Activated gamma-delta T cell treated with Interleukin-2 at 50 U/mL for 16 hours (primary cell): ENCODE measurements at places on chromosomes 16 and 17.

- DNase-seq = no peak
Measured at GRCh38 chr17:596763-597644, 117.6 kb downstream of the VPS53 start.

GRCh38 chr17:65456368-65457151 lies 104.9 kb downstream of the AXIN2 start:
- no peak for DNase-seq

- peak; percentile 42 for DNase-seq
Measured at GRCh38 chr17:80861892-80862291, 129.7 kb upstream of the CHMP6 start.

DNA sequence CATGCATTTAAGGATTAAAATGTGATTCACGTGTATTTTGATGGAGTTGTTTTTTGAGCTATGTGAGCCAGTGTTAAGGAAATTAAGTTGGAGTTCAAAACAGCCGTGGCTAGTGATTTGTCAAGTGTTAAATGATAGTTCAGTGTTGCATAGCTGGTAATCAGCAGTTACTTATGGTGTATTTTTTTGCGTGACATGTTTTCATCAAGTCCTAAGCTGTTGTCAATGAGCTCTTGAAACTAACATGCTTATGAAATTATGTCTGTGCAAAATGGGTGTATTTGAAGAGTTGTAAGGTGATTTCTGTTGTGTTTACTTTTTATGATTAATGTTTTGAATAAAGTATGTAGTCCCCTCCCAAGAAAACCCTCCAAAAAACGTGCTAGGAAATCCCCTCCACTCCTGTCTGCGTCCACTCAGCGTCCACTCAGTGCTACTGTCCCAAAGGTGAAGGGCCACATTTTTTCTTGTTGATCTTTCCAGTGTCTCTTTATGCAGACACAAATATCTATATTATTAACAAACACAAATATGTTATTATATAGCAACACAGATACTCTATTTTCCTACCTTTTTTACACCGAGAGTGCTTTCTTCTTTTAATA lies 30.0 kb downstream of the USP10 start:
- no peak for DNase-seq

- no peak for DNase-seq
Measured at GRCh38 chr16:622920-623280, 7.9 kb upstream of the WFIKKN1 start.

GRCh38 chr17:1488826-1489270 lies 3.6 kb downstream of the MYO1C start:
- no peak for DNase-seq

GRCh38 chr17:76640550-76641380 lies 2.8 kb downstream of the ST6GALNAC1 start:
- DNase-seq = no peak

DNA sequence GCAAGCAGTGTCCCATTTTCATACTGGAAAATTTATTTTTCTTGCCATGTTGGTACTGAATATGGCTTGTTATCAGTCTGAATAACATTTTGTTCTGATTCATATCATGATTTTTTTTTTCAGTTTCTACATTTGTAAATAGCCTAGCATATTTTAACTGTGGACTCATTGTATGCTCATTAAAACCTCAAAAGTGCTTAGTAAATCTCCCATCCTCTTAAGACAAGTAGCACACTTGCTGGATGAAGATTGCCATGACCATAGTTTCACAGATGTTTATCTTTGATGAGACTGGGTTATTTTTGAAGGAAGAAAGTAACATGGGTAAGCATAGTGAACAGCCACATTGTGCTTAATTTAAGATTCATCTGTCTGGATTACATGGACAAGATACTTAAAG lies 878 bp downstream of the KRT10 start:
- DNase-seq = no peak

DNA sequence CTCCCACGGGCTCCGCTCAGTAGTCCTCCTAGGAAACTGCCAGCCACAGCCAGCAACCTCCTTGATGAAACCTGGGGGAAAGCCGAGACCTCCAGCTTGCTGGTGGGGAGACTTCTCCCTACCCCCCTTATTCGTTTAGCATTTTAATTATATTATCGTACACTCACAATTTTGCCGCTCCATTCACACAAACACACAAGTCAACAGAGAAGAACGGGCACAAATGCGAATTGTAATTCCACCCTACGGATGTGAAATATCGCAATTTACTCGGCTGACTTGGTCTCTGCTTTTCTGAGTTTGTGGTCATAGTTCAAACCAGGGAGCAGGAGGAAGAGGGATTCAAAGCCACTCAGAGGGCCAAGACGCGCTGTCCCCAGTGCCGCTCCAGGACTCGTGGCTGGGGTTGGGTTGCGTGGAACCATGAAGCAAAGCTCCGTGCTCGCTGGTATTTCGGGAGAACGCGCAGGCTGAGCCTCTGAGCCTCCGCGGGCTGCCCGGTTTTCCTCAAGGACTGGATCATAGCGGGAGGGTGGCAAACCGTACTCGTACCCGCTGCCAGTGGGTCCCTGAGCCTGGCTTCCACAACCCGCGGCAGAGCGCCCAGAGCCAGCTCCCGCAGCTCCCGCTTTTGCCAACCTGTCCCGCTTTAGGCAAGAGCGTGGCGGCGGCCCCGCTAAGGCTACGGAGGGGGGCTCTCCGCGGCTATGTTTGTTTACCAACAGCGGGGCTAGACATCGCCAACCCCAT lies 2.0 kb downstream of the LHX1 start:
- DNase-seq = no peak

DNA sequence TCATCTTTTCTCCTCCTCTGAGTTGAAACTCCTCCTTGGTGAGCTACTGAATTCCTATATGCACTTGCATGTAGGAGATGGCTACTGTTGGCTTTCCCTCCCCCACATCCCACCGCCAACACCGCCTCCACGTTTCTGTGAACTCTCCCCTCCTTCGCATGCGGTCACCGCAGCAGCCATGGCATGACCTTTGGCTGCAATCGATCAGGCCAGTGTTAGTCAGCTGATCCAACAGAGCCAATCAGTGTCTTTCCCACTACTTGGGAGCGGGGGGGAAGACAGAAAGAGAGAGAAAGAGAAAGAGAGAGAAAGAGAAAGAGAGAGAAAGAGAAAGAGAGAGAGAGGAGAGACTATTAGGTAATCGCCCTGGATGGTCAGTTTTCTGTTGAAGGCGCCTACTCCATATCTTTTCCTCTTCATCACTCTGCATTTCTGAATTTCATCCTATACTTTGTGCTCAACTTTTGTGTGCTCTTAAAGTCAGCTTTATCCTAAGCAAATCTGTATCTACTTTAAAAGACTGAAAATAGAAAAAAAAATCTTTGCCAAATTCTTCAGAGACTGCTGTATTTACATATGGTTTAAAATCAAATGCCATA lies 22.7 kb downstream of the ASGR1 start:
- DNase-seq = no peak

GRCh38 chr17:18185391-18185790 lies 1.8 kb downstream of the ALKBH5 start:
- no peak for DNase-seq

DNA sequence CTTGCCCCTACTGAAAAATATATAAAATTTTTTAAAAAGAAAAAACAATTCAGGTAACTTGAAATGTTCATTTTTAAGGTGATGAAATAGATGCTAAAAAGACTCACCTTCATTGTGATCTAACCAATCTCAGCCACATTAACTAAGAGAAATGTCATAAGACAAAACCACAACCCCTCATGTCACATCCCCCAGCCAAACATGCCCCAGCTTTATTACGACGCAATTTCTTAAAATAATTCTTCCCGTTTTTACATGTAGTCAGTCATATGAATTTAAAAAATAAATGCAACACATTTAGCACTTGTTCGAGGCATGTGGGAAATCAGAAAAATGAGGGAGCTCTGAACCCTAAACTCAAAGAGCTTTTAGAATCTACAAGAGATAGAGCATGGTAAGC lies 9.5 kb downstream of the AMFR start:
- DNase-seq = no peak

DNA sequence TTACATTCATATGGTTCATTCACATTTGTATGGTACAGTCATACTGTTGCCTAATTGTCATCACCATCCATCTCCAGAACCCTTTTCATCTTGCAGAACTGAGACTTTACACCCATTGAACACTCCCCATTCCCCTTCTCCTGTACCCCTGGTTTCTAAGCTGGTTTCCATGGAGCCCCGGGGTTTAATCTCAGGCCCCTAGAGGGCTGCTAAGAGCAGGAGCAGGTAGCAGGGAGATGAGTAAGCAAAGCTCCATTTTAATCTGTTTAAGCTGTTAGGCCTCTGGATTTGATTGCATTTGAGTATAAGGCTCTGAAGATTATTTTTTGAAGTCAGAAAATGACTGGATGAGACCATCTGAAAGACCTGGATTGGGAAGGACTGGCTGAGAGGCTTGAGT lies 68.5 kb upstream of the RPL38 start:
- DNase-seq = no peak

DNA sequence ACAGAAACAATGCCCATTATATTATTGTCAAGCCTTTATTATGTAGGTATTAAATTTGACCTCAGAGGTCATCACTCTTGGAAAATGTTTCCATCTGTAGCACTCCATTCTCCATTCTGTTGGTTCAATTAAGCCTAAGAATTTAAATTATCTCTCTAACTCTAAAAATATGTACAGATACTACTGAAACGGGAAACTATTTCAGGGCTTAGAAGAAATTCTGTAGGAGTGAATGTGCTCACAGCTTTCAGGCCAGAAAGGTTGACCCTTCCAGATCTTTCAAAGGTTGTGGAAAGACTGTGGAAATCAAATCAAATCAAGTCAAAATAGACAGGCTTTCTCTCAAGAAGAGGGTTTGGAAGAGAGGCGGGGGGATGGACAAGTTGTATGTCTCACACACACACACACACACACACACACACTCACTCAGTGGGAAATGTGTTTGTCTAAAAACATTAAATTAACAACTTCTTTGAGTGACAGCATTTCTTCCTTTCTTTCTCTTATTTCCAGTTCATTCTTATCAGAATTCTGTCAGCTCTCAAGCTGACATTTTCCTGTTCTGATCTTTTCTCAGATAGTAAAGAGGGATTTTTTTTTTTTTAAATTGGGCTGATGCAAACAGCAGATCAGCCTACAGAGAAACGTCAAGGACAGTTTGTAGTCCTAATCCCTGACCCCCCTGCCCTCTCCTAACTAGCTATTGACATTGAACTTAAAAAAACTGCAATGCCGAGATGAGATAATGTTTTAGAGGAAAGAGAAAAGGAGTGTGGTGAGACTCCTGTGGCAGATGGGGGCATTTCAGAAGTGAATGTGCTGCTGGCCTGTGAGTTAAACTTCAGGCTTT lies 139.0 kb upstream of the ZFHX3 start:
- no peak for DNase-seq
